ENCODE measurements at places on chromosomes 7 and 10.

DNA sequence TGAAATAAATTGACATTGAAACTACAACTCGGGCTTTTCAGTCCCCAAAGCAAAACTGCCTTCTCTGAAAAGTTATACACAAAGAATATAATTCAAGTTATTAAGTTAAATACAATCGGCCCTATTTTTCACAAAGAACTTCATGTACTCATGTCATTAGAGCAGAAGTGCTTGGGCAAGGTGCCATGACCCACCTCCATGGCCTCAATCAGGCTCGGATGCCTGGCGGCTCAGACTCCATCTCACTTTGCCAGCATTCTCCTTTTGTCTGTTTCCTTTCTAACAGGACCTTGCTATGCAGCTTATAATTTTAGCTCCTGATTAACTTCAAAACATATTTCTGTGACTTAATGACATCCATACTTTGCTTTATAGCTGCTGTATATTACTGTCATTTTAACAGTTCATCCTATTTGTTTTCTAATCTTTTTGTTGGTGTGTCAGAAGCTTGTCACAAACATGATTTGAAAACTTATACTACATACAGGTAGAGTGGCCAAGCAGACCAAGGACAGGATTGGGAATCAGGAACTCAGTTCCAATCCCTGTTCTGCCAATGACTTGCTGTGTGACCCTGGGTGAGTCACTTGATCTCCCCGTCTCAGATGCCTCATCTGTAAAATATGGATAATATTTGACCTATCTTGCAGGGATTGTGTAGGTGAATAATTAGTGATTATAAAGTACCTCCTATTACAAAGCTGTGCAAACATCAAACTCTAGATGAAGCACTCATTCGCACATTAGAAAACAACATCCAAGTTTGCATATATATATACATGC is 60.8 kb upstream of the ITGA8 start:
- no peak for DNase-seq

DNA sequence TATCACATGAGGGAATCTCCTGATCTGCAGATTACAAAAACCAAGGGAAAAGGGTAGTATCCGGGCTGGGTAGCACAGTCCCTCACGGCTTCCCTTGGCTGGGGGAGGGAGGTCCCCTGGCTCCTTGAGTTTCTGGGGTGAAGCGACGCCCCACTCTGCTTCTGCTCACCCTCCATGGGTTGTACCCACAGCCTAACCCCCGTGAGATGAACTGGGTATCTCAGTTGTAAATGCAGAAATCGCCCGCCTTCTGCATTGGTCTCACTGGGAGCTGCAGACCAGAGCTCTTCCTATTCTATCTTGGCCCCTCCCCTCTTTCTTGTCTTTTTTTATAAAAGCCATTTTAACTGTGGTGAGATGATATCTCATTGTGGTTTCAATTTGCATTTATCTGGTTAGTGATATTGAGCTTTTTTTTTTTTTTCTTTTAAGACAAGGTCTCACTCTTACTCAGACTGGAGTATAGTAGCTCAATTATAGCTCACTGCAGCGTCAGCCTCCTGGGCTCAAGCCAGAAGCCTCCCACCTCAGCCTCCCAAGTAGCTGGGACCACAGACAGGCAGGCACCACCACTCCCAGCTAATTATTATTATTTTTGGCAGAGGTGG is 87.8 kb downstream of the ABCC2 start:
- no peak for DNase-seq

DNA sequence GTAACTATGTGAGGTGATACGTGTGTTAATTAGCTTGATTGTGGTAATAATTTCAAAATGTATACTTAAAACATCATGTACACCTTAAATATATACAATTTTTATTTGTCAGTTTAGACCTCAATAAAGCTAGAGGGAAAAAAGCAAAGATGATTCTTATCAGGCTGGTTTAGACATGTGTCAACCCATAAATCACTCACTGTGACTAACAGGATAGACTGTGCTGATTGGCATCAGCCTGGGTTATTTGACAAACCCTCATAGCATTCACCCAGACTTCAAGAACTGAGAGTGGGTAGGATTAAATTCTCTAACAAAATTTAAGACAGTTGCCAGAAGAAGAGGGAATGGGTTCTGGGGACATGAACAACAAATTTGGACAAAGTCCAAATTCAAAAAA is 73.8 kb upstream of the TMEM140 start:
- DNase-seq = no peak

GRCh38 chr7:37665352-37666022 is 18.1 kb upstream of the GPR141 start:
- DNase-seq = no peak

GRCh38 chr7:82053453-82054032 is 283.7 kb upstream of the HGF start:
- DNase-seq = no peak

GRCh38 chr10:63521416-63522276 is 445 bp downstream of the REEP3 start:
- DNase-seq = peak; percentile 23

GRCh38 chr10:79019441-79020014 is 49.2 kb upstream of the ZMIZ1 start:
- no peak for DNase-seq

DNA sequence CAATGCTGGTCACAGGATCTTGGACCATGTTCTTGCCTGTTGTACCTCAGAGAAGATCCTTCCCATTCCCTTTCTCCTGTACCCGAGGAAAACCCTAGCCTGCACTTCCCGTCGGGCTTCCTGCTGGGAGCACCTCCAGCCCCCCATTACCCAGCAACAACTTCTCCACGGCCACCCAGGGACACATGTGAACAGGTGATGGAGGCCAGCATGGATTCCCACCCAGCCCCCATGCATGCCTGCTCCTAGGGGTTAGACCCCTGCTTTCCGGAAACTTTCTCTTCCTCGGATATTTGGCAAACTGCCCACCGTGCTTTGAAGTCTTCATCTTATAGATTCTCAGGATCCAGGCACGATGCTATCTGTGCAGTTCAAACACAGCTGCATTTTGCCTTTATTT is 67.3 kb downstream of the CALML3 start:
- no peak for DNase-seq

GRCh38 chr7:127713758-127714157 is 61.8 kb downstream of the SND1 start:
- DNase-seq = no peak

DNA sequence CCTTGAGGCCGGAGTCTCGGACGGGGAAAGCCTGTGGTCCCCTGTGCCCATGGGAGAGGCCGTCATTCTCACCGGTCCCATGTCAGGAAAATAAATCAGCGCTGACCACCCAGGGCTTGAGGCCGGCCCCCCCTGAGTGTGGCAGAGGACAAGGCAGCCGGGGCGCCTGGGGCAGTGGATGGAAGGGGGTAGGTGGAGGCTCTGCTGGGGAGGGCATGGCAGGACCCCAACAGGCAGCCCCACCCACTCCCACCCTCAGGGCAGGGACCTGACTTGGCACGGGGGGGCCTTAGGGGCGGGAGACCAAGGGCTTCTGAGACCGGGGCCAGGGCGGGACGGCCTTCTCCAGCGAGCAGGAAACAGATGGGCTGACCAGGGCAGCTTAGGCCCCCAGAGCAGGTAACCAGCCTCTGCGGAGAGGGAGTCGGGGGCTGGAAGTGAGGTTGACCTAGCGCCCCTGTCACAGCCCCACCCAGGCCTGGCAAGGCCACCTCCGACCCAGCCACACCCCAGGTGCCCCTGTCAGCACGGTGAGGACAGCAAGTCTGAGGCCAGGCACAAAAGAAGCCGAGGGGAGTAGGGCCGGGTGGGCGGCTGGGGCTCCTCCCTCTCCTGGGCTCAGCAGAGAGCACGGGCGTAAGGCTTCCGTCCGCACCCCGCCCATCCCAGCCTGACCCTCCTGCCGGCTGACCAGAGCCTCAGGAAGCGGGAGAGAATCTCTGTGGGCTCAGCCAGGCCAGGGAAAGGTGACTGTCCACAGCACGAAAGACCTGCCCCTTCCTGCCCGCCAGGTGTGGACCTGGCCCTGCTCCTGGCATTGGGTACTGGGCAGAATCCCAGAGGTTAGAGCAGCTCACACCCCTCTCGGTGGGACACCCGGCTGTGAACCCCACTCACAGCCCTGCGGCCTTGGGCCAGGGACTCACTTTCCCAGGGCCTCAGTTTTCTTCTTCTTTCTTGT is 87.4 kb downstream of the FOXL3 start:
- no peak for DNase-seq

DNA sequence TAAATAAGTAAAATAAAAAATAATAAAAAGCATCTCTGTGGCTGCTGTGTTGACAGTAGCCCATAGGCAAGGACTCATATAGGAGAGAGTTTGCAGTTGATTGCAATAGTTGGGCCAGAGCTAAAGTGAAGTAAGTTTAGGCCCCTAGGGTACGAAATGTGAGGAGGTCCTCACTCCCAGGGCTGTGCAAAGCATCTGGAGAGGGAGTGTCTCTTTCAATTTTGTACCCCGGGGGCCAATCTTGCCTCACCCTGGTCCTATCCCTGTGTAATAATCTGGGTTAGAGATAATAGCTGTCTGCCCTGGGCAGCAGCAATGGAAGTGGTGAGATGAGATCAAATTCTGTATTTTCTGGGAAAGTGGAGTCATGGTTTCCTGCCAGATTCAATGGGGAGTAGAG is 365.7 kb downstream of the GATA3 start:
- no peak for DNase-seq

All from stimulated activated CD8-positive, alpha-beta memory T cell treated with anti-CD3 and anti-CD28 coated beads, Interleukin-4, amount 100 ng/mL, for 1 hour (primary cell).